ENCODE measurements at places on chromosomes 2 and 18.

DNA sequence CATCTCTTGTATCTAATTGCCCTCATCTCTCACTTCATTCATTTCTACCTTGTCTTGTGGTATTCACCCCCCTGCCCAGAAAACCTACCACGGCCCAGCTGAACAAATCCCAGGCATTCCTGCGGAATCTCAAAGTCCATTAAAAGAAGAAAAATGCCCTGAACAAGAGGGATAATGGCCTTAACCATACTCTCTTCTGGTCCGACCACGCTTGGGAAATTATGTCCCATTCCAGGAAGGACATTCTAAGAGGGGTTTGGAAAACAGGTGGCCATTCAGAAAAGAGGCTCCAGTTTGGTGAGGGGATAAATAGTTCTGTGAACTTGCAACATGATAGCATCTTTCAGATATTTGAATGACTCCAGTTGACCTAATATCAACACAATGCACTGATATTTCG is 349.9 kb upstream of the ZNF521 start:
- no peak for DNase-seq

- no peak for DNase-seq
Observed at GRCh38 chr2:232598293-232598692, 35.1 kb upstream of the EFHD1 start.

DNA sequence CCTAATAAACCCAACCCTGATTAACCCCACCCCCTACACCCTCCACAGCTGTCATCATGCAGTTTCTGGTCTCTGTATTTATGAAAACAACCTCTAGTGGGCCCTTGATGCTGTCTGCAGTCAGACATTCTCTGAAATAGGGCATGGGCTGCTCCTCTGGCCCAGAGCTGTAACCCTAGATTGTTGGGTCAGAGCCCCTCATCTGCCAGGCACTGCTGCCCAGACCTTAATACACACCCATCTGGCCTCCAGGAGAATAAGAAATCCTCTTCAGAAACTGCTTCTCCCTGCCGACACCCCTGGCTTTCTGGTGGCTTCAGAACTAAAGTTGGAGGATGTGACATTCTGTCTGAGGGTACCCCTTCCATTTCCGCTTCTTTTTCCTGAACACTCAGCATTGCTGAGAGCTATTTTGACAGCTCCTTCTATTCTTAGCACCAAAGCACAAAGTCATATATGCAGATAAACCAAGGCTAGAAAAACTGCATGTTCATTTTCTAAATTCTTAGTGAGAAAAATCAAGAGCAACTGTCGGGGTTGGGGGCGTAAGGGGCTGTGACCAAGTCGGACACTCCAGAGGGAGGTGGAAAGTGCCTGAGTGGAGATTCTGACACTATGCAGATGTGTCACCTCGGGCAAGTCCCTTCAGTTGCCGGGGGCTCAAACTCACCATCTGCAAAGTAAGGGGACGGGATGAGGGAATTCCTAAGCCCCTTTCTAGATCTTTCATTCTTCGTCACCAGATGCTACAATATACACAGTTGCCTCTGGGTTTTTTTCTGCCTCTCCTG is 28.7 kb downstream of the SRSF7 start:
- no peak for DNase-seq

DNA sequence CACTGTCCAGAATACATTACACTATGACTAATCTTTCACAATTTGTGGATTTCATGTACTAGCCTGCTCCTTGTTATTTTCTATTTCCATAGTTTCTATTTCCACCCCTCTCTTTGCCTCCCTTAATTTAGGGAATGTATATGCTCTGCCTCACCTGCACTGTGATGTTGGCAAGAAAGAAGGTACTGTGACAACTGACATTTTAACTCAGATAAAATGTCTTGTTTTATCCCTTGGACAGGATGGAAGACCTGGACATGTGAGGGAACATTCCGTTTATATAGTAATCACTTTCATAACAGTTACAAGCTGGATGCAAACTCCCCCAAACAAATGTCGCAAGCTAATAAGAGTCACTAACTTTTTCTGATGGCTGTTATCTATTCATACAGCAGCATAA is 21.5 kb upstream of the DSG3 start:
- DNase-seq: no peak

DNA sequence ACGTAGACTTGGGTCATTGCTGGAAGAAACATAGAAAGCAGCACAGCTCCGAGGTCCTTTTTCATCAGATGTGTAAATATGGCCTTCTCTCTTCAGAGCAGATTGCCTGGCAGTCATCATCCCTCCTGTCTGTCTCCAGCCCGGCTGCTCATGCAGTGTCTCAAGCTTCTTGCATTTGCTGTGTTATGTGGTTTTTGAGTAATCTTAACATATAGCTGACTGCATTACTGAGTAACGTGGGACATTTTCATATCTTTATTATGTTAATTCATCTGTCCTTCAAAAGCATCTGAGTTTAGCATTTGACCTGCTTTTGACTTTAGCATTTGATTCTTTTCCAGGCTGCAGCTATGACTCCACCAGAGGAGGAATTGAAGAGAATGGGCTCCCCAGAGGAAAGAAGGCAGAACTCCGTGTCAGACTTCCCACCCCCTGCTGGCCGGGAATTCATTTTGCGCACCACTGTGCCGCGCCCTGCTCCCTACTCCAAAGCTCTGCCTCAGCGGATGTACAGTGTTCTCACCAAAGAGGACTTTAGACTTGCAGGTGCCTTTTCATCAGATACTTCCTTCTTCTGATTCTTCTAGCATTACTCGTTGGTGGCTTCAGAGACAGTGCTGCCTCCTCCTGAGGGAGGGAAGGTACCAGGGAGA is 116.2 kb downstream of the RAB3GAP1 start:
- DNase-seq: no peak

GRCh38 chr2:94870440-94871225 is 597 bp upstream of the TEKT4 start:
- no peak for DNase-seq

DNA sequence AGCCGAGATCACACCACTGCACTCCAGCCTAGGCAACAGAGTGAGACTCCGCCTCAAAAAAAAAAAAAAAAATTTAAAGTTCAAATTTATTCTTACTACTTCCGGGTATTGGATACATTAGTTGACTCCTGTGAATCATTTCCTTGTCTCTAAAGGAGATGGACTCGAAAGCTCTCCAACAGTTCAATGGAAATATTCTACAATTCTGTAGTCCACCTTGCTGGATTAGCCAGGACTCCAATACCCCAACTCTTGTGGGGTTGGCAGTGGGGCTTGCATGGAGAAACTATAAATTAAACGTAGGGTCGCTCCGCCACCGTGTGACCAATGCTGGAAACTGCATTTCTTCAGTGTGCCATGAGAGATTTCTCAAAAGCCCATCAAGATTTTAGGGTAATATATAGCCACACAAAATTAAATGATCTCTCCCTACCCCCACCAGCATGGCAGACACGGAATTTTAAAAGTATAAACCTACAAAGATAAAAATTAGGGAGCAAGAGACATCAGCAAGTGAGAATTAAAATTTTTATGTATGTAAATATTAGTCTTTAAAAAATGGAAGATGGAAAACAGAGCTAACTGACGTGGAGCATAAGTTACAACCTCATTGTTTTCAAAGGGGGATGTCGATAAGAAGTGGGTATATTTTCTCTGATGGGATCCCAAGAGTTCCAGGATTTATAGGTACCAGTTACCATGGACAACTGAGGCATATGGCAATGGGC is 27.8 kb upstream of the GAREM2 start:
- DNase-seq: peak; percentile 42
